CD8-positive, alpha-beta memory T cell (primary cell): ENCODE measurements at places on chromosomes 6 and 20. TPM values are rescaled to one million over a fixed set of nuclear protein-coding genes. Genes with fewer than 3 reads are reported as not detected.
A peak's percentile ranks its signal among the peaks of the same experiment; 100 is the strongest.

The SOX18 gene
- total RNA-seq = not detected

The NMBR gene
- not detected for total RNA-seq

The MEI4 gene
- total RNA-seq = not detected

DNA sequence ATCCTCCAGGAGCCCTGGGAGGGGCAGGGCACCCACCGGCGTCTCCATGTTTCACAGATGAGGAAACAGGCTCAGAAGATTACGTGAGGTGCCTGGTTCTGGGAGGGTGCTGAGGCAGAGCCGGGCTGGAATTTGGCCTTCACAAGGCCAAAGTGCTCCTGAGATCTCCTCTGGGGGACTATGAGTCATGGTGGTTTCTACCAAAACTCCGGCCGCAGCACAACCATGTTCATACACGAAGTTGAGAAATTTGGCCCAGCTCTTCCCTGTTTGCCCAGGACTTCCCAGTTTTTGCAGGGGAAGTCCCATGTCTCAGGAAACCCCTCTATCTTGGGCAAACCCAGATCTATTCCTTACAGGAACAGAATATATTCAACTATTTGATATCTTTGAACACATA, 172.9 kb upstream of the CDYL start:
- no peak for DNase-seq

DNA sequence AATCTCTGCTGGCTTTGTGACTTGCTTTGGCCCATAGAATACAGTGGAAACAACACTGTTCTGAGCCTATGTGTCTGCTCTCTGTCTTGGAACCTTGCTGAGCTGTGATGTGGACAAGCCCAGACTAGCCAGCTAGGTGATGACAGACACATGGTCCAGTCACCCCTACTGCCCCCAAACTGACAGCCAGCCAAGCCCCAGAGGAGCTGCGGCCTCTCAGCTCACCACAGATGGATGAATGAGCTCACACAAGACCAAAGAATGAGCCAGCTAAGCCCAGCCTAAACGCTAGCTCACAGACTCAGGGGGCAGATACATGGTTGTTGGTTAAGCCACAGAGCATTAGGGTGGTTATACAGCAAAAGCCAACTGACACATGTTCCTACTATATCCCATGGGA, 4.1 kb downstream of the AARS2 start:
- DNase-seq = no peak

DNA sequence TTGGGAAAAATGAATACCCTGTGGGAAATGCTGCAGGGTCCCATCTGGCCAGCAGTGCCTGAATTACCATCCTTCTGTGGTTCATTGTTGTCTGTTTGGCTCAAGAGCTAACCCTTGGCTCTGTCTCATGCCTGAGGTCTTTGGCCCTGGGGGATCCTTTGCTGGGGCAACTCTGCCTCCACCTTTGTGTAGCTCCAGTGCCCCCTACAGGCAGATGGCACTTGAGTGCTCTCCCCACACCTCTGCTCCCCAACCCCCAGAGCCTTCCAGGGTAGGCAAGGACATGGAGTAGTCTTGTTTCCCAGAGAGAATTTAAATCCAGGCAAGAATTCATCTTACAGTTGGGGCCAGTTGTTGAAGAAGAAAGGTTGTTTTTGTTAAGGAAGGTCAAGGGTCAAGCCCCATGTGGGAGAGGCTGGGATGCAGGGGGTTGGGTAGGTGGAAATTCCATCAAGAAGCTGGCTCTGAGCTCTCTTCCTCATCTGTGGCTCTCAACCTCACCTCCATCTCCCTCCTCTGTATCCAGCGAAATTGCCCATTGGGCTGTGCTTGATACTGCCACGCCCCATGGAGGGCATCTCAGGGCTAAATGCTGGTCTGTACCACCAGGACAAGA, 44.2 kb downstream of the ZNF831 start:
- DNase-seq = peak; percentile 71

GRCh38 chr6:33324125-33324524, 6.6 kb upstream of the ZBTB22 start:
- DNase-seq = no peak

DNA sequence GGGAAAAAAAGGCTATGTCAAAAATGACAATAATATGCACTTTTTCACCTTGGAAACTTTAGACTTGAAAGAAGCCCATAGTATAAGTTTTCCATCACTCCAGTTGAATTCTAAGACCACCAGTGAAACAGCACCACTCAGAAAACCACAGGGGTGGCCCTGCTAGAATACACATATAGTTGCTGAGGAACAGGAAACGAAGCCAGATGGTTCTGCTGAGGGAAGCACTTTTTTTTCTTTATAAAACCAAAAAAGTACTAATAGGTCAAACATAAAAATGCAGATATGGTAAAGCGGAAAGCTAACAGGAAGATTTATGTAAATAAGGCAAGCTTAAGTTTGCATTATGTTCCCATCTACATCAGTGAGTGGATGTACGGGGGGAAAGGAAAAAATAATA, 303.9 kb downstream of the FOXC1 start:
- DNase-seq = no peak

DNA sequence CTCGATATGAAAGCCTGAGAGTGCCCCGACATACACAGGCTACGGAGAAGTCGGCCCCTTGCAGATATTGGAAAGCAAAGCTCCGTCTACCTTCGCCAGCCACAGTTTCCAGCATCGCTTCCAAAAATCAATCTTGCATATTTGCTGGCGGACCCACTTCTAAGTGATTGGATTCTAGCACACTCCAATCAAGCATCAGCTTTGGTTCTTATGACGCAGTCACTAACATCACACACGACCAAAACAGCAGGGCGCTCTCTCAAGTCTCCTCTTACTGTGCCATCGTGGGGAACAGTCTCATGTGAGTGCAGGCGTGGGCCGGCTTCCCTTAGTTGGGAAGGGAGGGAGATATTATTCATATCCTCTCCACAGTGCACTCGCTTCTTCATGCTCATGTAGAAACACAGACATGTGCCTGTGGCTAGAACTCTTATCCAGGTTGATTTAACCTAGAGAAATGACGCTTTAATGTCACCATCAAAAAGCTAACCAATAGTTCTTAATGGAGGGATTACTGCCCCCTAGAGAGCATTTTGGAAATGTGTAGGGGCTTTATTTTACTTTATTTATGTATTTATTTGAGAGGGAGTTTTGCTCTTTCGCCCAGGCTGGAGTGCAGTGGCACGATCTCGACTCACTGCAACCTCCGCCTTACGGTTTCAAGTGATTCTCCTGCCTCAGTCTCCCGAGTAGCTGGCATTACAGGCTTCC, 229.8 kb downstream of the SOD2 start:
- no peak for DNase-seq

GRCh38 chr6:82833481-82833880, 232.2 kb downstream of the UBE3D start:
- DNase-seq = no peak

DNA sequence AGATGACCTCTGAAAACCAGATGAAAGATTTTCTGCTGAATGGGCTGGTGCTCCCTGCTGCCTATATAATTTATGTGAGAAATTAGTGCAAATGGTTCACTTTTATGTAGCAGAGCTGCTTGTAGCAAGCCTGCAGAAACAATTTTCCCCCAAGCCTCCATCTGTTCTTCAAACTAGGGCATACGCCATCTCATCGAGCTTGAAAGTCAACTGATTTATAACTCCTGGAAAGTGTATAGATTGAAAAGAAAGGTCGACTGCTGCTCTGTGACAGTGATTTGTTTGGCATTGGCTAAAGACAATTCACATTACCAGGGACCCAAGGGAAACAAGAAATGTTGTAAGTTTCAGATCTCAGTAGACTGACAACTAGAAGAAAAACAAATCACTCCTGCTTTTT, 93.3 kb downstream of the PACRG start:
- DNase-seq = no peak

DNA sequence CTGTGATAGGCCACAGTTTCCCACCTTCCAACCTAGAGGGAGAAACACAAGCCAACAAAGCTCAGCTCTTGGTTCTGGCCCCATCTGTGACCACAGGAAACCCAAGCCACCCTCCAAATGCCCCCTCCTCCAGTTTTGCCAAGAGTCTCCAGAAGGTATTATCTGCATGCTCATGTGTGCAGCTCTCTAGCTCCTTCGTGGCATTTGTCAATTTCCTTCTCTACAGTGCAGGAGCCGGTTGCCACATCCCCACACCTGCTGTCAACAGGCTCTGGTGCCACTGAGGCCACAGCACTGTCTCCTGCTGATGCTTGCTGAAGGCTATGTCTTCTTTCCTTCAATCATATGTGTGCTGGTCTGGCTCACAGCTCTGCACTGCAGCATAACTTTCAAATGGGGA, 177.2 kb downstream of the CLIC5 start:
- no peak for DNase-seq

- peak; percentile 71 for DNase-seq
These were observed 108.3 kb upstream of the PHACTR3 start for GRCh38 chr20:59495894-59496510.

GRCh38 chr20:20594171-20594530, 118.3 kb downstream of the RALGAPA2 start:
- DNase-seq = no peak

DNA sequence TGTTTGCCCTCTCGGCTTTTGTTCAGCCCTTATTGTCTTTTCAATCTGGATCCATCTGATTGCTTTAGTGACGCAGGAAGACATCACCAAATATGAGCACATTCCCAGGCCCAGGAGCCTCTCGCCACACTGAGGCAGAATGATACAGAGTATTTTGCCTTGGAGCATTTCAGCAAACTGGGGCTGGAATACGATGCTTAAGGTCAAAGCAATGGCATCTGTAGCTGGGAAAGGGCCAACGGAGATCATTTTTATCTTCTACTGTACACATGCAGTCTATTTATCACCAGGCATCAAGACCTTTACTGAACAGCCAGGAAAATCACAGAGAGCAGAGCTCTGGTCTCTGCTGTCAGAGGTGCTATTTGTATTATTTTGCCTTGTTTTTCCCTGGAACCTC, 655.3 kb downstream of the RNF144B start:
- DNase-seq = no peak
